Stimulated activated CD4-positive, alpha-beta T cell treated with anti-CD3 and anti-CD28 coated beads, Interleukin-1b, Interleukin-23, amount 100 ng/mL, for 1 hour (primary cell): ENCODE measurements at places on chromosomes 7 and 10.

GRCh38 chr7:128920913-128921582 is 10.5 kb upstream of the KCP start:
- no peak for DNase-seq

GRCh38 chr10:60480865-60481563 is 91.3 kb upstream of the ANK3 start:
- DNase-seq = no peak

DNA sequence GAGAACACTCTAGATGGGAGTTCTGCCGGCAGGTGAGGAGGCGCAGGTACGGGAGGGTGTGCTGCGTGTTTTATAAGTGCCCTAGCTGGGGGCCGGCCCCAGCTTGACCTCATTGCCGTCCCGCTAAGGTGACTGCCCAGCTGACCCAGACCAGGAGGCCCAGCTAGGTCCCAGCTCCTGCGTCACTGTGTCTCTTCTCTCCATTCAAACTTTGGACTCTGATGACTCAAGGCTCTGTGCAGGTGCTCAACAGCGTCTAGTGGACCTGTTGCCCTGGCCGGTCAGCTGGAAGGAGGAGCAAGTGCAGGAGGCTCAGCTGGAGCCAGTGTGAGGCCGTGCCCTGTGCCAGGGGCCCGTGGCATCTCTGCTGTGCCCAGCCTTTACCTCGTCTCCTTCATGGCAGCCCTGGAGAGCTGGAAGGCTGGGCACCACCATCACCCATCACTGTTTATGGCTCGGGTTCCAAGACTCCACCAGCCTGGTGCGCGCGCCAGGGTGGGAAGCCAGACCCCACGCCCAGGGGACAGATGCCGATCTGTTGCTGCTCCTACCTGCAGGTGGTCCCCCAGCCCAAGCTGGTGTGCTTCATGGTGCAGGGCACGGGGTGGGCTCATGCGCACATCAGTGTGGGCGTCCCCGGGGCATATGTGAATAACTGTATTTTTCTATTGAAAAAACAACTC is 14.6 kb downstream of the LHPP start:
- DNase-seq = no peak

GRCh38 chr7:106568680-106569499 is 92.1 kb downstream of the CCDC71L start:
- DNase-seq = no peak

GRCh38 chr10:99711129-99711719 is 20.7 kb downstream of the COX15 start:
- no peak for DNase-seq

DNA sequence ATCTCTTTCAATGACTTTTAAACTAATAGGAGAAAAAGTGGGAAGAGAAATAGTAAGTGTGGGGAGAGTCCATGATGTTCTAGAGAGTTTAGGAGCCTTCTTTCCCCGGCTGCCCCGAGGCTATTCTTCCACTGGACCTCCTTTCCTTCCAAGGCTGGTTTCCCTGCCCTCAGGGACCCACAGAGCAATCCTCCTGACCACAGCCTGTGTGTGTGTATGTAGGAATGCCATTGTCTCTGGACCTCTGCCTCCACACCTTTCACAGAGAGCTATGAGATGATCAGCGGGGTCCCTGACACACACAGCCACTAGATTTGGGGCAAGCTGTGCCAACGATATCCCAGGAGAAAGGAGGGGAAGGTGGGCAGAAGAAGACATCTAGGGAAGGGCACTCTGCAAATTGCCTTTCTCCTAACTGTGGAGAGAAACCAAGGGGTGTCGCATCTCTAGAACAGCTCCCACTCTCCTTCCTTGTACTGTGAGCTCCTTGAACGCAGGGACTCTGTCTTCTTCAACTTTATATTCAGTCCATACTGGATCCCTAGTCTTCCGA is 13.3 kb upstream of the CHCHD3 start:
- no peak for DNase-seq

DNA sequence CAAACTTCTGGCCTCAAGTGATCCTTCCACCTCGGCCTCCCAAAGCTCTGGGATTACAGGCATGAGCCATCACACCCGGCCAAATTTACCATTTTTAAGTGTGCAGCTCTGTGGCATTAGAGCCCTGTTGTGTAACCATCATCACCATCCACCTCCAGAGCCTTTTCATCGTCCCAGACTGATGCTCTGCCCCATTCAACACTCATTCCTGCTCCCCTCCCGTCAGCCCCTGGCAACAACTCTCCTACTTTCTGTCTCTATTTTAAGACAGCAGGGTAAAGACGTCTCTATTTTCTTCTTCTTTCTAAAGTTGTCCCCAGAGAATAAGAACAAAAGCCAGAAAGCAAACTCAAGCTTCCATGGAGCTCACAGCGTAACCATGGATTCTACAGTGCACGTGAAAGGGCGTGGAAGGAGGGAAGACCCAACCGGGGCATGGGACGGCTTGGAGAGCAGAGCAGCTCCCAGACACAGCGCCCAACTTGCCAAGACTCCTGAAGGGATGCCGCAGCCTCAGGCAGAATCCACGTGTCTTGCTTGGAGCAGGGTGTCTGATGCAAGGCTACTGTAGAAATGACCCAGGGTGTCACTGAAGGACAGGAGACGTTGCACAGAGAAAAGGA is 42.7 kb upstream of the PITRM1 start:
- no peak for DNase-seq

DNA sequence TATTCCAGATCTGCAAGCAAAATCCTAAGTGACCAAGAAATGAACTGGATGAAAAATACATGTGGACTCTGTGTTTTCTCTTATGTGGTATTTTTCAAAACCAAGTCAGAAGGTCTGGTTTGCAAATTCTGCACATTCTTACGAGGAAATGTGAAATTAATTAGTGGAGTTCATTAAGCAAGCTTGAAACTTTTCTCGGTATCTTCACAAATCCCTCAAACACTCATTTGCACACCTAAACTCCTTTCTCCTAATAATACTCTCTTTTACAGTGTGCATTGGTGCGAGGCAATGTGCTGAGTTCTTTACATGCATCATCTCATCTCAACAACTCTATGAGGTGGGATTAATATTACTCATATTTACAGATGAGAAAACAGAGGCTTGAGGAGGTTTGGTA is 82.1 kb downstream of the MTERF1 start:
- no peak for DNase-seq

DNA sequence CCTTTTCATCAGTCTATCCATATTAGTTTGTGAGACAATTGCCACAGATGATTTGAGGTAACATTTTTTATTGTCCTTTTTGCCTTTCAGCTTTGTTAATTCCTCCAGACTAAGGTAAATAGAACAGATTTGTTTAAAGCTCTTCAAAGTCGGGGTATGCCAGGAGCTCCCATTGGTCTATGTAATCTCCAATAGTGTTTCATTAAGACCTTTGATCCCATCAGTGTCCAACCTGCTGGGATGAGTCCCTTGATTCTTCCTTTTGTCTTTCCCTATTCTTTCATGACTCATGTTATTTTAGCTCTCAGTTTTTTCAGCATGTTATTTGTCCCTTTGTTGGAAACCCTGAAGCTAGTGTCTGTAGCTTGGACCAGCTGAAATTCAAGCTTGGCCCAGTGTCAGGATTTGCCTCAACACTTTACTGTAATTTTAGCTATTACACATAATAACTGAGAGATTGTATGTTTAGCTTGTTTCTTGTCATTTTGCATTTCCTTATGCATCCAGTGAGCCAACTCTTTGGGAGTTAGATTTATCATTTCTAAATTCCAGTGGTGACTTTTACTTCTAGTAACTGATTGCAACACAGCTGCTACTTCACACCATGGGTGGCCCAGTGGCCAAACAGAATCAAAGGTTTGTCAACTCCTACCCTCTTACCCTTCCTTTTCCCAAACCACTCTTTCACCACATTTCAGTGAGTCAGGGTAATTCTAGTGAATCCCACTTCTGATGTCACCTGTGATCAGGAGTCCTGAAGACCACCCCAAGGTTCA is 15.3 kb downstream of the AGBL3 start:
- no peak for DNase-seq

GRCh38 chr7:52555805-52556204 is 479.6 kb upstream of the POM121L12 start:
- no peak for DNase-seq

- no peak for DNase-seq
These were observed 561.7 kb downstream of the GATA3 start for GRCh38 chr10:8616166-8616565.

DNA sequence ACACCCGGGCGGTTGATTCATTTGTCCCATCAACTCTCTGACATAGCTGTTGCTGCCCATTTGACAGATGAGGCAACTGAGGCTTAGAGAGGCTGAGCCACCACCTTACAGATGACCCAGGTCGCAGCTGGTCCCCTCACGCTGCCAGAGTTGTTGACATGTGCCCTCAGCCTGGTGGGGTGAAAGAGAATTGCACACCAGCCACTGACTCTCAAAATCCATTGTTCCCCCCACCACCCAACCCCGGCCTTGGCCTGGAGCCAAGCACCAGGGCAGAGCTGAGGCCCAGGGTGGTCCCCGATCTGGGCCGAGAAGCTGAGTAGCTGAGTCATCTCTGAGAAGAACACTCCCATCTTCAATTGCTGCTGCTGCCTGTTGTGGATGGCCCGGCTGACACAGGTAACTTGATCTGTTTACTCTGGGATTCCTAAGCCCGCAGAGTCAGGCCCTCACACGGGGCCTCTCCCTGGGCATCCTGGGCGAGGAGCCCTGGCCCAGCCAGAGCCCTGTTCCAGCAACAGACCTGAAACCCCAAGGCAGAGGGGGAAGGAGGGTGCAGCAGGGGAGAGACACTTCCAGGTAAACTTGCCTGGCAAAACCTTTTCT is 27.5 kb downstream of the PVRIG start:
- DNase-seq = no peak

GRCh38 chr10:98446151-98446660 is 529 bp downstream of the HPS1 start:
- DNase-seq = no peak

DNA sequence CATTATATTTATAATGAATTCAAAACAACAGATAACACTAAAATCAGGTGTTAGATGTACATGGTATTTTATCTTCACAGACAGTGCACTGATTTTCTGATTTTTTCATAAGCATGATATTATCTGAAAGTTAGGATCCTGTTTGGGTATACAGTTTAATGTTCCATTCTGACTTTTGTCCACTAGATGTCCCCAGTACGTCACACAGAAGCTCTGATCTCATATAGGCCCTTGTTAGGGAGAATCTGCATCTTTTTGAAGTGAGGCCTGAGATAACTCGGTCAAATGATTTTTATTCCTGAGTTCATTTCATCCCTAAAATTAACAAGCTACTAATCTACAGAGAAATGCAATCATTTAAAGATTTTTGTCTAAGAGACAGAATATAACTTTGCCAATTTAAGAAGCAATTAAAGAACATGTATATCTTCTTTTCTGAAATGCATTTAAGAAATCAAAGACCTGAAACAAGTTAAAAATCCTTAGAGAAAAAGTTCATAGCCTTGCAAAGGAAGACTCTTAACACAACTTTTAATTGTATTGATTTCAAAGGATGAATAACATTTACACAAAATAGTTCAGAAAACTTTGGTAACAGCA is 72.0 kb upstream of the TES start:
- DNase-seq = no peak

DNA sequence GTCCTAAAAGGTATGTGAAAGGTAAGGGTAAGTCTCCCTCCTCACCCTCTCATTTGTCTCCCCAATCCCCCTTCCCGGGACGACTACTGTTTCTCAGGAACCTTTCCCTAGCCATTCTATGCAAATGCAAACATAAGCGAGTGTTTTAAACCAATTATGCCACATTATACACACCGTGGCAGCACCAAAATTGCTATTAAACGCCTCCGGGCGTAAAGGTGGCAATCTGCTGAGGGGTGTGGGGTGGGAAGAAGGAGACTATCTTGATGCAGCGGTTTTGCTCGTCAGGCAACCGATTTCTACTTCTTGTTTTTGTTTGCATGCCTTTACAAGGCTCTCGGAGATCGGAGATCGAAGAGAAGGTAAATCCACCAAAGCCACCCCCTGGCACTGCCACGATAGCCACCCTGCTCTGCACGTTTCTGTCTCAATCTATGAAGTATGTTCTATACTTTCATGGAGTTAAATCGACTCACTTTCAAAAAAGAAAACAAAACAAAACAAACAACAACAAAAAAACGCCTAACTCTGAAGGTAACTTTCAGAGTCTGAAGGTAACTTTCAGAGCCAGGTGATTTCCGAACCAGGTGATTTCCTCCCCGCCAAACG is 46.0 kb upstream of the CDK1 start:
- DNase-seq = no peak

DNA sequence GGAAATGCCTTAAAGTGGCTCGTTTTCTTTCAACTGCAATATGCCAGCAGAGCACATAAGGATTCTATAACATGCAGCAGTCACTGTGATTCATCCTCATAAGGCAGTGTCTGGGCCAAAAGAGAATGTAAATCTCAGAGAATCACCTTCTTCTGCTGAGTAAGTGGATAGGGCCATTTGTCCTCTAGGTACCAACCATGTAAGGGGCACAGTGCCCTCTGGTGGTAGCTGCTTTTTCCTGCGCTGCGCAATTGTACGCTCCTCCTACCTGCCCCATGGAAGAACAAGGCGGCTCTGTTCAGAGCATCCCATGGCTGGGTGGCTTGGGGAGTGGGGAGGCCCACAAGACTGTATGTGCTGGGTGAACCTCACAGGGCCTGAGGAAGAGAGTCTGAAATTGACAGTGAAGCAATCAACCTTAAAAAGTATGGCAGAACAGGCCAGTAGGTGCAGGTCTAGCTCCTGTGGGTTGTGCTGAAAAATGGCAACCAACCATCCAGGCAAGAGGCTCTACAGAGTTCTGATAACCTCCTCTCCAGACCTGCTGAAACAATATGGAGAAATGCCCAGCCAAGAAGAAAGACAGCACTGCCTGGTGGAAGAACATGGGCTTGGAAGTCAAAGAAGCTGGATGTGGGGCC is 78.6 kb upstream of the C10orf90 start:
- peak; percentile 26 for DNase-seq

- no peak for DNase-seq
These were observed 196.5 kb downstream of the ACTR3B start for GRCh38 chr7:152956006-152956405.

DNA sequence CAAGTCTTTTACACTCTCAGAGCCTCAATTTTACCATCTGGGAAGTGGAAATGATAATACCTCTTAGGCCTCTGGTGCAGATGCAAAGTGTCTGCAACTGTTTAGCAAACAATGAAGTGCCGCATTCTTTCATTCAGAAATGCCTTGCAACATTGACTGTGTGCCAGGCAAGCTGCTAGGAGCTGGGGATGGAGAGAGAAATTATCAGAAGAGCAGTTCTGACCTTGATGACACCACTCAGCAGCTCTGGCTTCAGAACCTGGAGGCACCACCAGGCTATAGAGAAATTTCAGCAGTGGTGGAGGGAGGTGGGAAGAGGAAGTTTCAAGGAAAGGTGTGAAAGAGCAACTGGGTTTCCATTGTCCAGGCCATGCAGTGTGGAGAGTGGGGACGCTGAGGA is 78.1 kb upstream of the HABP2 start:
- DNase-seq = no peak

- no peak for DNase-seq
These were observed 452 bp downstream of the SEMA3C start for GRCh38 chr7:80918399-80918798.

- no peak for DNase-seq
These were observed 6.6 kb upstream of the ZNF786 start for GRCh38 chr7:149097088-149097487.

- DNase-seq = no peak
These were observed 24.3 kb downstream of the TECTB start for GRCh38 chr10:112307358-112308124.
